ENCODE measurements at places on chromosomes 12 and 14.

DNA sequence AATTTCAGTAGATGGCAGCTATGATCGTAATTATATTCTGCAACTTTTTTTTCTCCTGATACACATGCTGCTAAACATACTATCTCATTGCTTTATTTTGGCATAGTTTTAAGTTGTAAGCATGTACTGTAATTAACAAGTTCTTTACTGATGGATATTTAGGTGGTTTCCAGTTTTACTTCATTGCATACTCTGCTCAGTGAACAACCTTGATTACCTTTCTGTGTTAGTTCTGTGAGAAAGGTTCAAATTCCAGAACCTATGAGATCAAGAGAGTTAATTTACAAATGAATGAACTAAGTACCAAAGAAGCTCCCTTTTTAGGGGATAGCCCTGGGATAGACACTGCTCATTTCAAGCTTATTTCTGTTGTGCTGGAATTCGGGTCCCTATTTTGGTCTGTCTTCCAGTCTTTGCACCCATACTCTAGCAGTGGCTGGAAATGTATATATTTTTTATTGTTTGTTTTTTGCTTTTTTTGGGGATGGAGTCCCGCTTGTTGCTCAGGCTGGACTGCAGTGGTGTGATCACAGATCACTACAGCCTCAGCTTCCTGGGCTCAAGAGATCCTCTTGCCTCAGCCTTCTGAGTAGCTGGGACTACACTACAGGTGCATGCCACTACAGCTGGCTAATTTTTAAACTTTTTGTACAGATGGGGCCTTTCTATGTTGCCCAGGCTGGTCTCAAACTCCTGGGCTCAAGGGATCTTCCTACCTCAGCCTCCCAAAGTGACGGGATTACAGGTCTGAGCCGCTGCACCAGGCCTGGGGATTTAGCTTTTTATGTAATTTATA lies 10.6 kb downstream of the PAPOLA start:
- DNase-seq = no peak

GRCh38 chr14:28536889-28537288 lies 229.7 kb upstream of the FOXG1 start:
- DNase-seq = no peak

- no peak for DNase-seq
Observed at GRCh38 chr12:113488322-113488721, 16.7 kb upstream of the LHX5 start.

DNA sequence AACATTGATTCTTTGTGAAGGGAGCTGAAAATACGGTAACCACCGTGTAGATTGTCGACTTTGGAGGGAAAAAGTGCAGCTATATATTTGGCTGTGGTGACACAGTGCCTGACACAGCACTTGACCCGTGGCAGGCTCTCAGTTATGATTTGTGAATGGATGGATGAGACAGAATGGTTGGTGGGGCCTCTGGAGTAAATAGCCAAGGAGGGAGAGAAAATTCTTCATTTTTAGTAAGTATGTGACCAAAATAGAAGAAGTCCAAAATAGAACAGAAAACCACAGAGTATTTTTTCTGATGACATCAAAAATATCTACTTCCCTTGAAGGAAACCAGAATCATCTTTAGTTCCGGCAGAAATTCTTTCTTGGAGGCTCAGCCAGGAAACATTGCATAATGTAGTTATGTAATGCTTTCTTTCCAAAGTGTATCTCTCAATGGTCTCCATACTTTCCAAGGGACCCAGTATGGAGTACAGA lies 82.0 kb upstream of the WSCD2 start:
- no peak for DNase-seq

- DNase-seq = no peak
Observed at GRCh38 chr12:55842681-55843429, at the start of gene MMP19. Gene MMP19, minus strand, starts transcription at chr12:55842936. Its CDS starts 106 bp downstream, at chr12:55842830.

DNA sequence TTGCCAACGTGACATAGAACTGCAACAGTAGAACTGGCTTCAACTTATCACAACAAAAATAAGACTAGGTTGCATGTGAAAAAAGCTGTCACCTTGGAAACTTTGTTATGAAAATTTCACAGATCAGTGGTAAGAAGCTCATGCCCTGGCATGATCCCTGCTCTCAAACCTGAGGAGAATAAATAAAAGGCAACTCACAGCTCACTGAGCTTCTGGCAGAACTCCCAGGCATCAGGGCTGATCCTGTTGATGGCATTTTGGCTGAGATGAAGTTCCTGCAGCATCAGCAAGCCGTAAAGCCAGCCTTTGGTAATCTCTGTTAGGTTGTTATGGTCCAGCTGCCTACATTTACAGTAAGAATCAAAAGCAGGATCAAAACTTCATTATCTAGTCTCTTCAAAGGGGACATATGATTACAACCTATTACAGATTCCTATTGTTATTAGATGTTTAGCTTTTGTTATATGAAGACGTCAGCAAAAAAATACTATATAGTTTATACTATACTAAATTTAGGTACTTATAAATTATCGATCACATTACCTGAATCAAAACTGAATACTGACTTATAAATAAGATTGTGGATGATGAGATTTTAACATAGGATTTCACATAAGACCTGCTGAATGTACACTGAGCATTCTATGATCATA lies 32.0 kb downstream of the LRIG3 start:
- no peak for DNase-seq
